ENCODE measurements at places on chromosomes 4 and X. TPM values are rescaled to one million over a fixed set of nuclear protein-coding genes. Genes with fewer than 3 reads are reported as not detected.

UGT2B15 gene
- polyA plus RNA-seq: not detected

MTMR1 gene
- polyA plus RNA-seq: 34.7 TPM

RAB41 gene
- polyA plus RNA-seq: not detected

SPANXA2 gene
- polyA plus RNA-seq: not detected

GPAT3 gene
- polyA plus RNA-seq: not detected

DMD gene
- polyA plus RNA-seq: 20.7 TPM

SPATA18 gene
- 0.09 TPM for polyA plus RNA-seq

ERAS gene
- 3.2 TPM for polyA plus RNA-seq

Measured in neural cell (in vitro differentiated cells).